Vagina (tissue), 2 donors: ENCODE measurements at places on chromosomes 13 and 19. TPM values are rescaled to one million over a fixed set of nuclear protein-coding genes. Genes with fewer than 3 reads are reported as not detected.

The ZNF460 gene
- total RNA-seq, result 76.1 TPM

The IGFL2 gene
- total RNA-seq, result not detected

The OR7D4 gene
- not detected for total RNA-seq

The LINGO3 gene
- total RNA-seq, result not detected

The CYP4F12 gene
- total RNA-seq, result 76.1 TPM
